CD4-positive, alpha-beta T cell treated with Interleukin-1 beta for 1 hour (primary cell): ENCODE measurements at places on chromosomes 6 and 20.

GRCh38 chr20:40883097-40883496 lies 145.5 kb upstream of the TOP1 start:
- no peak for DNase-seq

GRCh38 chr6:163559661-163560060 lies 145.1 kb downstream of the QKI start:
- no peak for DNase-seq

GRCh38 chr6:118685823-118686449 lies 34.5 kb upstream of the CEP85L start:
- no peak for DNase-seq

DNA sequence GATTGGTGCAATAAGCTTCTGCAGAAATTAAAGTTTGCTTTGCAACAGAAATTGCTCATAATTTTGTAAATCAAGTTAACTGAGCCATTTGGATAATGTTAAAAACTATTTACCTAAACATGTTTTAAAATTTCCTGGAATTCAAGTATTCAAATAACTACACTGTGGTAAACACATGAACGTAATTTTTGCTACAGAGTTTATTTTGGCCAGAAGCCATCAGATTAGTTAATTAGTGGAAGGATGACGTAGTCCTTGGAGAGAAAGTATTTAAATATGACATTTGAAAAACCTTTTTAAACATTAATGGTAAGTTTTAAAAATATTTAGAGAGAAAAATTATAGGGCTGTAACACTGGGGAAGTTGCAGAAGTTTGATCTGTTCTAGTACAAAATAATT lies 121.2 kb upstream of the UST start:
- no peak for DNase-seq

DNA sequence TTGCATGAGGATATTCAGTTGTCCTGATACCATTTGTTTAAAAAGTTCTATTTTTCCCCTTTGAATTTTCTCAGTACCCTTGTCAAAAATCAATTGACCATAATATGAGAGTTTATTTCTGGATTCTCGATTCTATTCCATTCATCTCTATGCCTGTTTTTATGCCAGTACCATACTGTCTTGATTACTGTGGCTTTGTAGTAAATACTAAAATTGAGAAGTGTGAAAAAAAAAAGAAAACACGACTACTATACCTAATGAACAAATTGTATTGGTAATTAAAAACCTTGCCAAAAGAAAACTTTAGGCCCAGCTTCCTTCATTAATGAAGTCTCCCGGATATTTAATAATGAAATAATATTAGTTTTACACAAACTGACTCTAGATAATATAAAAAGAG lies 185.7 kb downstream of the TBC1D7 start:
- no peak for DNase-seq

DNA sequence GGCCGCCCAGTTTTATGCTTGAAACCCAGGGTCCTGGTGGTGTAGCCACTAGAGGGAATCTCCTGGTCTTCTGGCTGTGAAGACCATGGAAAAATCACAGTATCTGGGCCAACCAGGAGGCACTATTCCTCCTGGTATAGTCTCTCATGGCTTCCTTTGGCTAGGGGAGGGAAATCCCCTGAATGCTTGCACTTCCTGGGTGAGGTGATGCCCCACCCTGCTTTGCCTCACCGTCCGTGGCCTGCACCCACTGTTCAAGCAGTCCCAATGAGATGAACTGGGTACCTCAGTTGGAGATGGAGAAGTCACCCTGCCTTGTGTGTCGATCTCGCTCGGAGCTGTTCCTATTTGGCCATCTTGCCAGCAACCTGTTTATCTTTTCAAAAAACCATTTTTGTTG lies 10.1 kb upstream of the ZNF337 start:
- peak; percentile 61 for DNase-seq

DNA sequence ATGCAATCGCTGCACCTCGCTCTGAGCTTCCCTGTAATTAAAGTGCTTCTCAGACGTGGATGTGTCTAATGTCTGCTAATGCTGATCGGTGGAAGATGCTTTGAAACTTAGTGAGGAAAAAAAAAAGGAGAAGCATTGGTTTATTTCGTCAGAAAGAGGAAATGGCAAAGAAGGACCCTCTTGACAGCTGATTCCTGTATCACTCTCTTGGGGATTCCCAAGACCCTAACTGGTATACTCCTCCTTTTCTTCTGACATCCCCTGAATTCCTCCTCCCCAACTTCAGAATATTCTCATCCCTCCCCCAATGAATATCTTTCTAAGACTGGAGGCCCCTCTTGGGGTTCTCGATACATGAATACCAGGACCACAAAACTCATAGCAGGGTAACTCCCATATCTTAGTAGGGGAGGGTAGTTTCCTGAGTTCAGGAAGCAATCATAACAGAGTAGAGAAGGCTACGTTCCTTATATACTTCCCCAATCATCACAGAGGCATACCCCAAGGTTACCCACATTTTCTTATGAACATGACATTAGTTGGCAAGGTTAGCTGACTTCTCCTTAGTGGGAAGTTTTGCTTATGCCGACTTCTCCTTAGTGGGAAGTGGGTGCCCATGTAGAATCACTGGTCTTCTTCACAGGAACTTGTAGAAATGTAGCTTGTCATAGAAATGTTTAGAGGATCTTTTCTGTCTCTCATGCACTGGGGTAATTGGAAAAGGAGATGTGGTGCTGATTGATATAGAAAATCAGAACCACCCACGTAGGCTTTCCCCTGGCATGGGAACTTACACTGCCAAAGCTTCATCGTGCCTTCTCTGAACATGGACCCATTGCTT lies 63.8 kb upstream of the ATXN1 start:
- no peak for DNase-seq

- DNase-seq, result no peak
Observed at GRCh38 chr6:104401926-104402325, 457.8 kb downstream of the HACE1 start.

DNA sequence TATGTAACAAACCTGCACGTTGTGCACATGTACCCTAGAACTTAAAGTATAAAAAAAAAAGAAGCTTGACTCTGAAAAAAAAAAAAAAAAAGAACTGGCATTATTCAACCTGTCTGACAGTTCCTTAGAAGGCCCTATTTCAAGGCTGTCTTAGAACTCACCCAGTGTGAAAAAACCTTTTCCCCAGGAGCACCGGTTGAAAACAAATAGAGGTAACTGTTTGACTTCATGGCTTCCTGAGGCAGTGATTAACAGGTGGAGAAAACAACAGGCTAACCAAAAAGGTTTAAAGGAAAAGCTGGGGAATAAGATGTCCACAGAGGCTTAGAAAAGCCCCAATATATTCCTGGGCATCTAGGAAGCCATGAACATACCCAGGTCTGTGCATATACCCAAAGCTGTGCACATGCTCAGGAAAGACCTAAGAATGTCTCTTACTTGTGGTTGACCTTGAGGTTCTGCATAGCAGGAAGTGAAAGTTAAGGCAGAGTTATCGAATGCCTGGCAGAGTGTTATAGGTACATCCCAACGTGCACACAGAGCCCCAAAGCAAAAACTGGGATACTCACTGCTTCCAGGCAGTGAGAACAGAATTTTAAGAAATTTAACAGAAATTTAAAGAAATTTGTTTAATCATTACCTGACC lies 7.0 kb downstream of the UQCC1 start:
- no peak for DNase-seq

DNA sequence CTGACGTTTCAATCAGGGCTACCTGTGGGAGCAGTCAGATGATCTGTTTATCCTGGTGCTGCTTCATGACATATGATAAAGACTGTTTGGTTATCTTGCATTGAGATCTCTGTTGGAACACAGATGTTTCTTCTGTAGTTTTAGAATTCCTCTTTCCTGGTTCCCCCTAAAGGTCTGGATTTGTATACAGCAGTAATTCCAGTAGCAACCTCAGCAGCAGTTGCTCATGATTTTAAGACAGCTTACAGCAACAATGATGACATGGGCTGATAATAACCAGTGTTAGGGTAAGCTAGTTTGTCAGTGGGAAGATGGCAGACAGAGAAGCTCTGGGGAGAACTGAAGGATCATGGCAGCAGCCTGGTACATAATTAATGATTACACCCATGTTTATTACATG lies 439.4 kb downstream of the PHF3 start:
- no peak for DNase-seq

DNA sequence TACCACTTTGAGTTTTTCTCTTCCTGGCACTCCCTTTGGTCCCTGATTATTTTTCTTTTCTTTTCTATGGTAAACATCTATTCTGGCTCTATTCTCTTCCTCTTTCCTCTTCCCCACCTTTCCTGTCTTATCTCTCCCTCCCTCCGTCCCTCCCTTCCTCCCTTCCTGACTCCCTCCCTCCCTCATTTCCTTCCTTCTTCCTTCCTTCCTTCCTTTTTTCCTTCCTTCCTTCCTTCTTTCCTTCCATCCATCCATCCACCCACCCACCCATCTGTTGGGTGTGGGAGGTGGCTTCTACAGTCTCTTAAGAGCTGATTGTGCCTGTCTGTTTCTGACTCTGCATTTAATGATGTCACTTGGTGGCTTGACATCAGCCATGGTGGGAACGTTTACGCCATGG lies 43.5 kb upstream of the GTSF1L start:
- DNase-seq, result no peak

DNA sequence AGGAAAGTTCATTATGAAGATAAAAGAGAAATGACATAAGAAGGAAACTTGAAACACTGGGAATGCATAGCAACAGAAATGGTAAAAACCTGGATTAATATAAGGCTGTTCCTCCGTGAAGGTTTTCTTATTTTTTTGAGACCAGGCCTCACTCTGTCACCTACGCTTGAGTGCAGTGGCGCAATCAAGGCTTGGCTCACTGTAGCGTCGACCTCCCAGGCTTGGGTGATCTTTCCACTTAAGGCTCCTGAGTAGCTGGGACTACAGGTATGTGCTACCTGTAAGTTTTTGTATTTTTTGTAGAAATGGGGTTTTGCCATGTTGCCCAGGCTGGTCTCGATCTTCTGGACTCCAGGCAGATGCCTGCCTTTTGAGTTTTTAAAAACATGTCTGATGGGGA lies 51.7 kb downstream of the PANK2 start:
- no peak for DNase-seq

DNA sequence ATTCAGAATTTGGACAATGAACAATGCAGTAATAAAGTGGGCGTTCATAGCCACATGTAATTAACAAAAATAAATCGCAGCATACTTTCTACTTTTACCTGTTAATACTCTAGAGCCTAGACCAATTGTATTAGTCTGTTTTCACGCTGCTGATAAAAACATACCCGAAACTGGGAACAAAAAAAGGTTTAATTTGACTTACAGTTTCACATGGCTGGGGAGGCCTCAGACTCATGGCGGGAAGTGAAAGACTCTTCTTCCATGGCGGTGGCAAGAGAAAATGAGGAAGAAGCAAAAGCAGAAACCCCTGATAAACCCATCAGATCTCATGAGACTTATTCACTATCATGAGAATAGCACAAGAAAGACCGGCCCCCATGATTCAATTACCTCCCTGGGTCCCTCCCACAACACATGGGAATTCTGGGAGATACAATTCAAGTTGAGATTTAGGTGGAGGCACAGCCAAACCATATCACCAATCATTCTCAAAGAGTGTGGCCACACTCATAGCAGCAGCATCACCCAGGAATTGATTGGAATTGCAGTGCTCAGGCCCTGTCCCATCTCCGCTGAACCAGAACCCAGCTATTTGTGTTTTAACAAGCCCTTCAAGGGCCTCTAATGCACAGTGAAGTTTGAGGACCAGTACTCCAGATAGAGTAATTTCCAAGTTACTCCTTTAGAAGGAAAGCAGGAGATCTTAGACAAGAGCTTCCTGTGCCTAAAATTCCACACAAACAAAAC lies 650.0 kb downstream of the KIF16B start:
- peak; percentile 43 for DNase-seq

- no peak for DNase-seq
Observed at GRCh38 chr6:52087498-52087999, at the start of gene PKHD1. PKHD1 (minus strand) TSS chr6:52087613; CDS start chr6:52084933, 2,680 bp downstream.

GRCh38 chr20:40082436-40082835 lies 606.6 kb downstream of the MAFB start:
- DNase-seq, result no peak

- no peak for DNase-seq
Observed at GRCh38 chr6:44702292-44702691, 314.8 kb downstream of the CDC5L start.

DNA sequence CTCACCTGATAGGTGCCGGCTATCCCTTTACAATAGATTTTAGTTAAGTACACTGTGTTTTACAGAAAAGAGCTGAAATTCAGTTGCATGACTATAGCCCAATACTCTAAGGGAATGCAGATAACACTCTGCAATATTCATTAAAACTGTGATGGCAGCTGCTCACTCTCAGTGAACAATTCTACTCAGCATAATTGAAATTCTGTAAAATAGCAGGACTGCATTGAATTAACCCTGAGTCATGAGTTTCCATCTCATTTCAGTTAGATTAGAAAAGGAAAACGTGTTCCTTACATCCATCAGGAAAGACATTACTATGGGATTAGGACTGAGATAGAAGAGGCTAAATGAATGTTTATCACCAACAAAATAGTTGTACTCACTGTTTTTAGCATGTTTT lies 613.3 kb upstream of the JAG1 start:
- DNase-seq, result no peak

DNA sequence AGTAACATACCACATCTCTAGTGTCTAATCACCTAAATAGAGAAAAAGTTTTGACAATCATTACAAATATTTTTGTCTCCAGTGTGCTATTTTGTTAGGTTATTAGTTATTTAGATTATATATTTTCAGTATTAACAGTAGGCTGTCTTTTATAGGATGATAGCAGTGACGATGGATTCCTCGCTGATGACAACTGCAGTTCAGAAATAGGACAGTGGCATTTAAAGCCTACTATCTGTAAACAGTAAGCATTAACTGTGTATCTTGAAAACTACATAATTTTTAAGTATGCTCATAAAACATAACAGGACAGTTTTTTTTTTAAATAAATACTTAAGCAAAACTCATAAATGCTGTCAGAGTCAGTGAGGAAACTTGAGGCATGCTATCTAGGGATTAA lies 37.9 kb upstream of the MYO6 start:
- no peak for DNase-seq

GRCh38 chr20:63162206-63162795 lies 53.6 kb downstream of the YTHDF1 start:
- no peak for DNase-seq

DNA sequence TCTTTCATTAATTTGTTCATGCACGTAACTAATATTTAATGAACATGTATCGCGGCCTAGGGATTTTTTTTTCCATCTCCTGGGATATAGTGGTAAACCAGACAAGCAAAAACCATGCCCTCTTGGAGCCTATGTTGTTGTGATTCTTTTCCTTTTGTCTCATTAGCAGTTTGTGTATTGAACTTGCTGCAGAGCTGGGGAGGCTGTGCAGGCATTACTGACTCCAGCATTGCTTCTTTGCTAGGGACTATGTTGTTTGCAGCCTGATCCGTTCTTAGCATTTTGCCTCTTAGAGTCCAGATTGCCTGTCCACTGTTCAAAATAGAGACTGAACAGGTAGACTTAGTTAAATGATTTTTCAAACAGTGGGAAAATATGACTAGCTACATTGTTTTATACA lies 9.7 kb downstream of the SCAF8 start:
- DNase-seq, result no peak

DNA sequence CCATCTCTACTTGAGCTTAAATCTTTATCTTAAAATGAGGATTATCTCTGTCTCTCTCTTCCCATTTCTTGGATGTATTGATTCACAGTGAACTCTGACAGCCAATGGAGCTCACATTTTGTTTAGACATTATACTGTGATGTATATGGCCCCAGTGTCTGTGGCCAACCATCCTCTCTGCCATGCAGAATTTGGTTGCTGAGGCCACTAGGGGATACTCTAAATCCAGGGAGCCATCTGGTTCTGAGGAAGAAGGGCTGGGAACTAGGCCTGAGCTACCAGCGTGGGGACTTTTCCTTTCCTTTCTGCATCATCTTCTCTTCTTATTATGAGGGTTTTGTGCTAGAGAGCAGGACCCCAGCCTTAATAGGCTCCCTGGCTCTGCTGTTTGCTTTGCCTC lies 59.1 kb upstream of the RIPOR2 start:
- DNase-seq, result no peak
